ENCODE measurements at places on chromosomes 6 and 20.

DNA sequence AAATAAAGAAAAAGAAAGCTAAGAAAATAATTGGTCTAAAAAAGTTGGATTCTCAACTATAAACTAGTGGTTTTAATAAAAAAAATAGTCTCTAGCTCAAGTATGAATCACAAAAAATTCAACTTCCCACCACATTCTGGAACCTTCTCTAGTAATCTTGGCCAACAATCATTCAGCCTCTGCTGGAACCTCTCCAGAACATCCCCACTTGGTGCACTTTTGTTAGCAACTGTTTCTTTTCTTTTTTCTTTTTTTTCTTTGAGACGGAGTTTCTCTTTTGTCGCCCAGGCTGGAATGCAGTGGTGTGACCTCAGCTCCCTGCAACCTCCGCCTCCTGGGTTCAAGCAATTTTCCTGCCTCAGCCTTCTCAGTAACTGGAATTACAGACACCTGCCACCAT lies 35.7 kb downstream of the TXLNB start:
- no peak for DNase-seq

- no peak for DNase-seq
Measured at GRCh38 chr20:58583176-58583575, 67.9 kb upstream of the STX16 start.

- no peak for DNase-seq
Measured at GRCh38 chr6:46381057-46381456, 110.2 kb downstream of the RCAN2 start.

GRCh38 chr6:624979-625378 lies 31.9 kb downstream of the HUS1B start:
- no peak for DNase-seq

GRCh38 chr6:6657085-6657819 lies 68.7 kb downstream of the LY86 start:
- DNase-seq = no peak

- DNase-seq = no peak
Measured at GRCh38 chr6:14834851-14835530, 410.9 kb upstream of the JARID2 start.

DNA sequence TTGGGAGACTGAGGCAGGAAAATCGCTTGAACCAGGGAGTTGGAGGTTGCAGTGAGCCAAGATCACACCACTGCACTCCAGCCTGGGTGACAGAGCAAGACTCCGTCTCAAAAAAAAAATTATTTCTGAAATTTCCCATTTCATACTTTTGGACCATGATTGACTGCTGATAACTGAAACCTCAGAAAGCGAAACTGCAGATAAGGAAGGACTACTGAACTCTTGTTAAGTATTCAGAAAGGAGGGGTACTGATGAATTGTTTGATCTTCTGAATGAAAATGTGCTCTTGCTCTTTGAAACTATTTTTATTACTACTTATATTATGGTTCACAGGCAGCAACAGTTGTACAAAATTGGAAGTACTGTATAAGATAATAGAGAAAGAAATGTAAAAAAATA lies 69.0 kb downstream of the HDGFL1 start:
- DNase-seq = no peak

GRCh38 chr6:14001329-14002012 lies 76.7 kb downstream of the RNF182 start:
- no peak for DNase-seq

- DNase-seq = no peak
Measured at GRCh38 chr20:37516811-37517750, 4.0 kb upstream of the NNAT start.

GRCh38 chr6:98920904-98921431 lies 26.8 kb downstream of the FBXL4 start:
- DNase-seq = no peak

- DNase-seq = no peak
Measured at GRCh38 chr6:43074847-43075669, 1.1 kb upstream of the PTK7 start.

DNA sequence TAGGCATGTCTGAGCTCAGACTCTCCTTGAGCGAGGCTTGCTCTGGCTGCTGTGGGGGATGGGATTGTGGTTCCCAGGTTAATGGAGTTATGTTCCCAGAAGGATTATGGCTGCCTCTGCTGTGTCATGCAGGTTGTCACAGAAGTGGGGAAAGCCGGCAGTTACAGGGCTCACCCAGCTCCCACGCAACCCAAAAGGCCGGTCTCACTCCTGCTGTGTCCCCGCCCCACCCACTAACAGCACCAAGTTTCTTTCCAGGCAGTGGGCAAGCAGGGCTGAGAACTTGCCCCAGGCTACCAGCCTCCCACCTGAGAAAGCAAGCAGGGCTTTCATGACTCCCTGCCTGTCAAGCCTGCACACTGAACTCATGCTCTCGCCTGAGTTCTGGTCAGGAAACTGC lies 750.5 kb downstream of the FRK start:
- DNase-seq = no peak

DNA sequence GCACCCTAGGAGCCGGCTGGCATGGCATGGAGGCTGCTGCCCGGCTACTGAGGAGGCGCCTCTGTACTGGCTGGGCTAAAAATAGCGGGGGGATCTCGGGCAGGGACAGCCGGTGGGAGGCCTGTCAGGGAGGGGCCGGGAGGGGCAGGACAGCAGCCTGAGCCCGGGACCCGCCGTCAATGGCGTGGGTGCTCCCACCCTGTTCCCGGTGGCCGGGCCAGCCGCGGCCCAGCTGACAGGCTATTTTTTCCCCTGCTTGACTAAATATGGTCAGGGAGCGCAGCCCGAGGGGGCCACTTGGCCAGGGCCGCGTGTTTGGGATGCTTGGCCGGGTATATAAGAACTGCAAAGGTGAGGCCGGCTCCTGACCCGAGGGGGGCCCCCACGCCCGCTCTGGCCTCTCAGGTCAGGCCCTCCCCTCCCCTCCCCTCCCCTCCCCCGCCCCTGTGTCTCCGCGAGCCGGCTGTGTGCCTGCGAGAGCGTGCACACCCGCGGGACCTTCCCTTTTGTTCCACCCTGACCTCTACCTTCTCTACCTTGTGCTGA lies 74.4 kb upstream of the GATA5 start:
- no peak for DNase-seq

DNA sequence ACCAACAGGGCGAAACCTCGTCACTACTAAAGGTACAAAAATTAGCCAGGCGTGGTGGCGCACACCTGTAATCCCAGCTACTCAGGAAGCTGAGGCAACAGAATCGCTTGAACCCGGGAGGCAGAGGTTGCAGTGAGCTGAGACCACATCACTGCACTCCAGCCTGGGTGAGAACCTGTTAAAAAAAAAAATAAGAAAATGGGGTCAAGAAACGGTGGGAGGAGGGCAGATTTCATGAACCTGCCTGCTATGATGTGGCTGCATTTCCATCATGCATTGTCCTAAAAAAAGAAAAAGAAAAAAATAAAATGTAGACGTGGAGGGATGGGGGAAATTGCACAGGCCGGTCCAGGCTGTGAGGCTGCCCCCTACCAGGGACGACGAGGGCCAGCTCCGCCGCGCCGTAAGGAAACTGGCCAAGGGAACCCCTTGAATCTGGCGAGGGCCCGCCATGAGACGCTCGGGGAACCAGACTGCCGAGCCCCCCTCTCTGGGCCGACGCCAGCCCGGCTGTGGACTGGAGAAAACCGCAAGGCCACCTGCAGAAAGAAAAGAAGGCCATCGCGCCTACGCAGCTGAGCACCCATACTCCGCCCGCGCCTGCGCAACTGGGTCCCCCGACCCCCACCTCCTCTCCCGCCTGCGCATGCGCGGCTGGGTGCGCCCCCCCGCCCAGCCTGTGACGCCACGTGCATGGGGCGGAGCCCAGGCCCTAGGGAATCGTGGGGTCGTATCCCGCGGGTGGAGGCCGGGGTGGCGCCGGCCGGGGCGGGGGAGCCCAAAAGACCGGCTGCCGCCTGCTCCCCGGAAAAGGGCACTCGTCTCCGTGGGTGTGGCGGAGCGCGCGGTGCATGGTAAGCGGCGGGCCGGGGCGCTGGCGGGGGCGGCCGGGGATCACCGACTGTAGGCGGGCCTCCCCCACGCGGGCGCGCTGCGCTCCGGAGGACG lies at the start of gene ENTPD6:
Gene ENTPD6, plus strand, starts transcription at position 699 of the 948 bp plus-strand sequence. CDS start 10,825 bp downstream, outside the sequence.
- peak; percentile 90 for DNase-seq

GRCh38 chr6:7621761-7622160 lies 31.8 kb downstream of the SNRNP48 start:
- no peak for DNase-seq

DNA sequence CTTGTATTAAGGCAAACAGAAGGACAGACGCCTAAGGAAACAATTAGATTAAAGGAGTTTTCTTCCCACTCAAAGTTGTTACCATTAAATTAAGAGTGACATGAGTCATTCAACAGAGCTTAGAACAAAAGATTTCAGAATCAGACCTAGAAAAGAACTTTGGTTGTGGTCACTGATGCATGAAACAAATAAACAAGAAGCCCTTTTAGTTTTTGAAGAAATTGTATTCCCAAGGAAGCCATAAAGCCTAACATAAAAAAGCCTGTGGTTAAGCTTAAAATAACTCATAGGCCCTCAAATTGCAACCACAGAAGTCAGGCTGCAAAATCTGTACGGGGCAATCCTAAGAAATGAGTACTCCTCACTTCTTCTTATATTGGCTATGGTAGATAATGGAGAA lies 17.9 kb upstream of the TRIM26 start:
- DNase-seq = no peak

DNA sequence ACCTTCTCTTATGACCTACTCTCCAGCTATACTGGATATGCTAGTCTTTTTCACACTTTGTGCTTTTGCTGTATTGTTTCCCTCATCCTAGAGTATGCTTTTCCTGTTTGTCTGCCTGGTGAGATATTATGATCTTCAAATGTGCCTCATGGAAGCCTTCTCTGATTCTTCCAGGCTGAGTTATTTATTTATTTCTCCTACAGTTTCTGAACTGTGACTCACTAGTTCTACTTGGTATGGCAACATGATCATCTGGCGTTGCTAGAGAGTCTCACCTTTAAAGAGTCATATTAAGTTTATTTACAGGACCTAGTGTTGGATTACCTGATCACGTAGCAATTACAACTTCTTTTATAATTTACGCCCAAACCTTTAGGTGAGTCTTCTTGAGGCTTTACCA lies 81.2 kb upstream of the HDAC2 start:
- no peak for DNase-seq

DNA sequence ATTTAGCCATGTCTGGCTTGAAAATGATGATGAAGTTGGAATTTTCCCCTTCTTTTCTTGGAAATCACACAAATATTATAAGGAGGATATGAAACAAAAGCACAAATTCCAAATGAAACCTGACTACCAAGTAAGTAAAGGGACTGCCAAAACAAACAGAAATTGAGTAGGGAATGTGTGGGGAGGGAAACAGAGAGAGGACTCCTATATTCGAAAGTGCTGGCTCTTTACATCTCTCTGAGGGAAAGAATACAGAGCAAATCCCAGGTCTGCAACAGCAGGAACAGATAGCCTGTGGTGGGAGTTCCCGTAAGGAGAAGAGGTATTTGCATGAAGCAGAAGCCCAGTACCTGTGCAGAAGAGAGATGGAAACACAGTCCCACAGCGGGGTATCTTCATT lies 583.7 kb downstream of the EPM2A start:
- no peak for DNase-seq

GRCh38 chr6:123587838-123588545 lies 48.8 kb downstream of the TRDN start:
- DNase-seq = no peak

GRCh38 chr20:41643504-41643938 lies 25.3 kb upstream of the CHD6 start:
- no peak for DNase-seq

- no peak for DNase-seq
Measured at GRCh38 chr20:49751397-49751736, 37.7 kb upstream of the B4GALT5 start.

- no peak for DNase-seq
Measured at GRCh38 chr20:25218109-25218486, 22.6 kb downstream of the ENTPD6 start.

DNA sequence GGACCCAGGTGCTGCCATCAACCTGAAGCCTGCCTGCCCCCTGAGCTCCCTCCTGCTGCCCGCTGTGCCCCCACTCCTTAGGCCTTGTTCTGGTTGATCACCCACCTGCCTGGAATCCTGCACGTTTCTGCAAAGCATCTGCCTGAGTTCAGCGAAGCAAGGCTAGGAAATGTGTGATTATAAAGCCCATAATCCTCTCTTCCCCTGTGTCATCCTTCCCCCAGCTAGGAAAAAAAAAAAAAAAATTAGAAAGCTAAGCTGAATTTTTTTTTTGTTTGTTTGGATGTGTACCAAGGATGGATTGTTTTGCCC lies 93.2 kb downstream of the FOXA2 start:
- DNase-seq = no peak

- no peak for DNase-seq
Measured at GRCh38 chr6:21556511-21556910, 37.0 kb upstream of the SOX4 start.

- no peak for DNase-seq
Measured at GRCh38 chr6:24953726-24954125, 18.0 kb upstream of the RIPOR2 start.

DNA sequence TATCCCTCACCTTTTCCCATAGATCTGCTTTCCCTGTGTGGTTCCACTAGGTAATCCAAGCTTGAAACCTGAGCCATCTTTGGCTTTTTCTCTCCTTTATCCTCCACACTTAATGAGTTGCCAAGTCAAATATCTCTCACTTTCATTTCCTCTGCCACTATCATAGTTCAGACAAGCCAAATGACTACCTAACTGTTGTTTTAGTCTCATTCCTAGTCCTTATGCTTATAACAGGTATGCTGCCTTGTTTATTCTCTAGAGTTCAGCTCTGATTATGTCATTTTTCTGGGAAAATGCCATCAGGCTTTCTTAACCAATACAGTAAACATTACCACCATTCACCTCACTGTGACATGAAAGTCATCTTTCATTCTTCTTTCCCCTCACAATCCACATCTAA lies 6.5 kb downstream of the EFHC1 start:
- DNase-seq = no peak

- no peak for DNase-seq
Measured at GRCh38 chr6:23181356-23182110, 612.2 kb downstream of the HDGFL1 start.

DNA sequence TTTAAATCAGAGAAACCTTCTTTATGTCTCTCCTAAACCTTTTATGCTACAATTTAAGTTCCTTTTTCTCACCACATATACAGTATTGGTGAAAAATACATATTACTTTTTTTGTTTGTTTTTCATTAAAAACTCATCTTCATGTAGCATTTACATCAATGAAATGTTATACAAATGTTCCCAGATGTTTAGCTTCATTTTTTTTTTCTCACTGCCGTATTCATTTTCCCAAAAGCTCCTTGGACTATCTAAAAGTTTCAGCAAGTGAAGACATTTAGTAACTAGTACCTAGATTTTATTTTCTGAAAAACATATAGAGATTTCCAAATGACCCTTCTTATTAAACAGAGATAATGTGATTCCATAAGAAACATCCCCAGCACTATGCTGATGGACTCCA lies 128.9 kb downstream of the BMP5 start:
- DNase-seq = no peak

- DNase-seq = no peak
Measured at GRCh38 chr6:169895926-169896761, 144.7 kb downstream of the ERMARD start.

Measured in effector memory CD4-positive, alpha-beta T cell (primary cell).